ENCODE measurements at places on chromosomes 1 and 21. TPM values are rescaled to one million over a fixed set of nuclear protein-coding genes. Genes with fewer than 3 reads are reported as not detected.

RNF186 gene
- total RNA-seq, result not detected

RYR2 gene
- total RNA-seq, result 0.02 TPM

SFN gene
- total RNA-seq, result 1.5 TPM

CLDN17 gene
- total RNA-seq, result not detected

PTAFR gene
- total RNA-seq, result 0.19 TPM

PLA2G2D gene
- total RNA-seq, result not detected

FALEC gene
- total RNA-seq, result not detected

TMEM82 gene
- not detected for total RNA-seq

RNU1-1 gene
- total RNA-seq, result 1,390 TPM

CAMK2N1 gene
- total RNA-seq, result 0.81 TPM
